T-cell (primary cell): ENCODE measurements at places on chromosomes 1 and 21.

DNA sequence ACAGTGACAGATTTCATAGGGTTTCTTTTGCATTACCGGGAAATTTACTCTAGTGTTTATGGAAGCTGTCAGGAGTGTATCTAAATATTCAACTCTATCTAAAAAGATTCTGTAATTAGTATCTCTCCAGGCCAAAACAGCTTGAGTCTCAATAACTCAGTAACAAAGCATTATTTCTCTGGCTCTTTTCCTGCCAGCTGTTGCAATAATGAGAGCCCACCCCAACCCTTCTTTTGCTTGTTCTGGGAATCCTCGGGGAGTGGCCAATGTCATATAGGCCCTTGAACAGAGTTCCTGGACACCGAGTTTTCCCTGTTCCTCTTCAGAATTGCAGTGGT is 120.1 kb upstream of the SGIP1 start:
- DNase-seq = no peak

DNA sequence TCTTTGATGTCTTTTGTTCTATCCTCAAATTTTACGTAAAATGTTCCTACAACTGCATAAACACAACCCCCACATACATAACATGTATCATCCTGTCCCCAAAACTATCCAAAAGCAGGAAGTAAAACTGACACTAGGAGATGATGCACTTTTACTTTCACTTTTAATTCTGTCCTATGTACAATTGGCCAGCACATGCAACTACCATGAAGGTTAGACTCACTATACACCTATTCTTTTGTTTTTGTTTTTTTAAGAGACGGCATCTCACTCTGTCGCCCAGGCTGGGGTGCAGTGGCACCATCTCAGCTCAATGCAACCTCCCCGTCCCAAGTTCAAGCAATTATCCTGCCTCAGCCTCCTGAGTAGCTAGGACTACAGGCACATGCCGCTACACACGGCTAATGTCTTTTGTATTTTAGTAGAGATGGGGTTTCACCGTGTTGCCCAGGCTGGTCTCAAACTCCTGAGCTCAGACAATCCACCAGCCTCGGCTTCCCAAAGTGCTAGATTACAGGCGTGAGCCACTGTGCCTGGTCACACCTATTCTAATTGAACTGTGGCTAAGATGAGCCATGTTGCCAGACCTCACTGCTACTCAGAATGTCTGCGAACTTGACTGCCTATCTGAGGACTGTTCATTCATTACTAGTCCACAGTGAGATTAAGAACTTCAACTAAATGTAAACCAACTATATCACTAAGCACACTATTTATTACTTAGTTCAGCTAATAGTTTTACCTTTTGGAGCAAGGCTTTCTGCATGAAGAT is 48.0 kb downstream of the TOR3A start:
- DNase-seq = peak; percentile 22

DNA sequence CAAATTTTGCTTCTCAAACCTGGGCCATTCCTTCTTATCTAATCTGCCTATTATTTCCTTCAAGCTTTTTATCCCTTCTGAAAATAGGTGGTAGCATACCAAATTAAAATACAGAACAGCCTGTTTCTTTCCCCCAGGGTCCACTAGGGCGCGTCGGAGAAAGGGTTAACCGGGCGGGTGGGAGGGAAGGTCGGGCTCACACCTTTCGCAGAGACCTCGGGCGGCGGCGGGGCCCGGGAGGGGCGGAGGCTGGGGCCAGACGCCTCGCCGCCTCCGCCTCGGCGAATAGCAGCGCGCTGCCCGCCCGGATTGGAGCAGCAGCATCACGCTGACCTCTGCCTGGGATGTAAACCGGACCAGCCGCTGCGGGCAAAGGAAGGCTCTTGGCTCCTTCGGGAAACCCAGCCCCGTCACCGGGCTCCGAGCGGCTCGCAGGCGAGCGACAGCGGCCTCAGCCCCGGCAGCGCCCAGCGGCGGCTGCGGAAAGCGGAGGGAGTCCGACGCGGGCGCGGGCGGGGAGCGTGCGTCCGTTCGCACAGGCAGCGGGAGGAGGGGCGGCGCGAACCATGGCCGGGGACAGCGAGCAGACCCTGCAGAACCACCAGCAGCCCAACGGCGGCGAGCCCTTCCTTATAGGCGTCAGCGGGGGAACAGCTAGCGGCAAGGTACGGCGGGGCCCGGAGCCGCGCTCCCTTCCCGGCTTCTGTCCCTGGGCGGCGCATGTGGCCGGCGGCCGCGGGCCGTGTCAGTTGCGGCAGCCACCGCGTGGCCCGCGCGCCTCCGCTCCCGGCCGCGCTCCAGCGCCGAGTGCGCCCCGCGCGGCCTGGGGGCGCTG is at the start of gene UCK2:
TSS of gene UCK2 (plus strand) at position 347 of the 835 bp plus-strand sequence. CDS start at position 567, 220 bp downstream.
- peak; percentile 13 for DNase-seq

GRCh38 chr1:101507547-101507971 is 270.7 kb downstream of the S1PR1 start:
- DNase-seq = no peak

GRCh38 chr1:201939574-201939973 is 6.8 kb downstream of the LMOD1 start:
- DNase-seq = no peak

DNA sequence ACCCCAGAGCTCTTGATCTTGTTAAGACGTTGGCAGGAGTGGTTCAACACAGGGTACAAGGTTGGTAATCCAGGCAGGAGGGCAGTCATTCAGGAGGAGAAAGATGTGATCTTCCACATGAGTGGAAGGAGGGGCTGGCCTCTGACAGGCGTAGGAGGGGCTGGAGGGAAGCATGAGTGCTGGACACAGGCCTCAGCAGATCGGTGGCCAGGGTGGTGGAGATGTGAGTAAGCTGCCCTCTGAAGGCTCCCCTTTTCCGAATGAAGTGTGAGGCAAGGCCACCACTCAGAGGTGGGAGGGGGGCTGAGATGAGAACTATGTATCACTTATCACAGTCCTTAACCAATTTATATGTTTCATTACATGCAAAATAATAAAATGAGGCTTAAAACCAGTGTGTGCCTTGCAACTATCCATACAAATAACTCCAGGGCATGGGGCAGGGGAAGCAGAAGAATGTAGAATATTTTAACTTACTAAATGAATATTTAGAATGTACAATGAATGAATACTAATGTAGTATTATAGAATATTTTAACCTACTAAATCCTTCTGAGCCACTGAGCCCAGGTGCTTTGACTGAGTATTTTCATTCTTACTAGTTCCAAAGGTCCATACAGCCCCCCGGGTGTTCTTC is 103.5 kb upstream of the TLR5 start:
- DNase-seq = no peak

DNA sequence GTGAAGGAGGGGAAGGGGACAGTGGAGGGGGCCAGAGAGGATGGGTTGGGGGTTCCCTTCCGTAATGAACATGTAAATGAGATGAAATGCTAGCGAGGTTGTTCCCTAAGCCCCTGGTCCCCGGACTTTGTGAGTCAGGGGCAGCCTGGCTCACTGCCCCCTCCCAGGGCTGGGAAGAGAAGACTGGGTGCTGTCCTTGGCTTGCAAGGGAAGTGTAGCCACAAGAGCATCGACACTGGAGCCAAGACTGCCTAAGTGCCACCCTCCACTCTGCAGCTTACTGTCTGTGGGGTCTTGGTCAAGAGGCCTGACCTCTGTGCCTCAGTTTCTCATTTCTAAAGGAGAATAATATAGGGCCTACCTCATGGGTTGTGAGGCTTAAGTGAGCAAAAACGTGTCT is 483 bp downstream of the PEAR1 start:
- no peak for DNase-seq

DNA sequence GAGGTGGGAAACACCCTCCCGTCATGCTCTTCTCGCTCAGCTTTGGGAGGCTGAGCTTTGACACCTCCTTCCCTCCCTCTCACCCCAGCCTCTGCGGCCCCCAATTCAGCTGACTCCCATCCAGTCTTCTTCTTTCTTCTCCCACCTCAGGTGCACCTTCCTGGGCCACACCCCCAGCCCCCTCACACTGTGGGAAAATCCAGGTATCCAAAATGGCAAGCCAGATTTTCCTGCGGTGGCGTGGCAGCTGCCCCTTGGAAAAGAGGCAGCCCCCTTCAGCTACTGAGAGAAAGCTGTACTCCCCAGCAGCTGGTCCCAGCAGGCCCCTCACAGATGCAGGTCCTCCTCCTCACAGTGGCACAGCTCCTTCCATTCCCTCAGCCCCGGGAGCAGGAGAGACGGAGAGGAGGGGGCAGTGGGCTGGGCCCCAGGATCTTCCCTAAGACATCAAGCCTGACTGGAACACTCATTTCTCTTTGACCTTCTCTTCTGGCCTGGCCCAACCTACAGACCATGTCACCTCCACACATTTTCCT is 61.6 kb downstream of the OPTC start:
- DNase-seq = no peak

GRCh38 chr1:115241309-115241708 is 96.7 kb downstream of the NGF start:
- DNase-seq = no peak

DNA sequence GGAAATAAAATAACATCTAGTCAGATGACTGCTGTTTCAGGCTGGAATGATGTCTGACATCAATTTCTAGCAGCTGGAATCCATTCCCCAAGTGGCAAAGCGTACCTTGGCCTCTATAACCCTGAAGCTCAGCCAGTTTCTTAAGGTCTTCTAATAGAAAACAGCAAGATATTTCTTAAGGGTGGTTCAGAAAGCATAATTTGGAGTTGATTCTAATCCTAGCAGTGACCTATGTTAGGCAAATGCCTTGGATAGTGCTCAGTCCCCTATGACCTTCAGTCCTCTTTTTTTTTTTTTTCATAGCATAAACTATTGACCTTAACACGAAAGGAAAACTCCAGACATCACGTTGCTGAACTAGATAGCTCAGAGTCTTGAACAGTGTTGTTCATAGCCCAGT is 56.5 kb downstream of the LAMC2 start:
- DNase-seq = no peak

DNA sequence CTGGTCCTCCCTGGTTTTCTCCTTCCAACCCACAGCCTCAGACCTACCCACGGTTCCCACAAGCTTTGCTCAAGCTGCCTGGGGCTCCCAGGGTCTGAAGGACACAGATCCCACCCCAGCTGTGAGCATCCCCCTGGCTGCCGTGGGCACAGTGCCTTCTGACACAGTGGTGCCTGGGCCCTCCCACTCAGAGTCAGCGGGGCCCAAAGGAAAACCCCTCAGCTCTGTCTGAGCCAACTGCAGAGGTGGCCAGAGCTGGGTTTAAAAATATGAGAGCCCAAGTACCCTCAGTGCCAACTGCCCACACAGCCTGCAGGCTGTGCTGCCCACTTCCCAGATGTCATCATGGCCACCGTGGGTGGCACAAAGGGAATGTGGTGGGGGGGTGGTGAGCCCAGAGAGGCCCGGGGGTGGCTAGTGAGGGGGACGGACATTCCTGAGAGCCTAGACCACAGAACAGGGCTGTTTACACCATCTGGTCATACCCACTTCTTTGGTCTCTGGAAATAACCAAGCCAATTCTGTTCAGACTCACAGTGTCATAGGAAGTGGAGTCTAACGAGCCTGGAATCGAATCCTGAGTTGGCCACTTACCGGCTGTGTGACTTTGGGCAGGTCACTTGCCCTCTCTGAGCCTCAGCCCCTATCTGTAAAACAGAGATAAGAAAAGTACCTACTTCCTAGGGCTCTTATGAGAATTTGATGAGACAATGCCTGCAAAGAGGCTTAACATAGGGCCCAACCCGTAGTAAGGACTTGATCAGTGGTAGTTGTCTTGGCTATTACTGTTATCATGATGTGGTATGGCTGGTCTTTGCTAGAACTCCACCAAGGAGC is 85.5 kb downstream of the CAMK2N1 start:
- no peak for DNase-seq

DNA sequence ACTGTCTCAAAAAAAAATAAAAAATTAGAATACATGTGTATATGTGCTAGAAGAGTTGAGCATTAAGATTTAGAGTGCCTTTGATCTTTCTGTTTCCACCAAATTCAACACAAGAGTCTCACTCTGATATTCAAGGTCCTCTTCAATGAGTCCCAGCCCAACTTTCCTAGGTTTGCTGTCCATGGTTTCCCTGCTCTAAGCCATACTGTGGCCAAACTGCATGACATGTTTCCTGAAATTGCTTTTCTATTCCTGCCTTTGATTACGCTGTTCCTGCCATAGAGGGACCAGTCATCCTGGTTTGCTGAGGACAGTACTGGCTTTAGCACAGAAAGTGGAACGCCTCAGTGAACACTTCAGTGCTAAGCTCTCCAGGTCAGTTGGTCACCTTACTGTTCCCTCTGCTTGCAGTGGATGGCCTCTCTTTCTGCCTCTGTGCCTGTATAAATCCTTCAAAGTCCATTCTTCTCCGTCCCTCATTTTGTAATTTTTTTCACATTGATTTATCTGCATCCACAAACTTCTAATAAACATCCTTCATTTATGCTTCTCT is 305.9 kb upstream of the PROX1 start:
- DNase-seq = no peak
